ENCODE measurements at places on chromosomes 2 and 18.

GRCh38 chr2:96757477-96757860 is 3.2 kb upstream of the CNNM4 start:
- DNase-seq: no peak

GRCh38 chr2:172753610-172754009 is 18.0 kb downstream of the RAPGEF4 start:
- no peak for DNase-seq

DNA sequence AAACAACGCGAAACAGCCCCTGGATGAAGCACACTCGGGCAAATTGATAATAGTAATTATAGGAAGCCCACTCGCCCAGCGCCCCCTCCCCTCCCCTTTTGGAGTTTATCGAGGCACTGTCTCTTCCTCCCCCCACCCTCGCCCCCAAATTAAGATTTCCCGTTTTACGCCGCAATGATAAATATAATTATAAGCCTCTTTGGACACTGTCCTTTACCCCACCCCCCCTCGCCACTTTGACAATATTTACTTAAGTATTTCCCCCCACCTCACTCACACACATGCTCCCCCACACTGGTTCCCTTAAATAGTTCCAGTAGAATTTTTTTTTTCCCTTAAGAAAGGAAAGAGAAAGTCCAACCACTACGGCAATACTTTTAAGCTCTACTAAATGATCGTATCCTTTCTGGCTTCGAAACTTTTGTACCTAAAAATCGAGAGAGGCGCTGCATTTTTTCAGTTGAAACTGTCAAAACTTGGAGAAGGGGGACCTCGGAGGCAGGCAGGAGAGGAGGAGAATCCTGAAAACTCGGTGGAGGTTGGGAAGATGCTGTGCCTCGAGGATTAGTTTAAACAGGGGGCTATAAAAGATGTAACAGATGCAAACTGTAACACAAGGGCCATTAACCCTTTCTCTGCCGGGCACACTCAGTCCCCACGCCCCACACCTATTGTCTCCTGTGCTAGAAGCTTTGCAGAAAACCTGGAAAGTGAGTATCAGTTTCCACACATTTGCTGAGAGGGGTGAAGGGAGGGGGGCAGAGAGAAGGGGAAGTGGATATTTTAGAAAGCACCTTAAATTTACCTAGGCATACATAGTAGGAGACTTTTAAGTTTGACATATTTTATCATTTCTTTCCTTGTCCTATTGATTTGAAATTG is 1.8 kb downstream of the ZEB2 start:
- no peak for DNase-seq

DNA sequence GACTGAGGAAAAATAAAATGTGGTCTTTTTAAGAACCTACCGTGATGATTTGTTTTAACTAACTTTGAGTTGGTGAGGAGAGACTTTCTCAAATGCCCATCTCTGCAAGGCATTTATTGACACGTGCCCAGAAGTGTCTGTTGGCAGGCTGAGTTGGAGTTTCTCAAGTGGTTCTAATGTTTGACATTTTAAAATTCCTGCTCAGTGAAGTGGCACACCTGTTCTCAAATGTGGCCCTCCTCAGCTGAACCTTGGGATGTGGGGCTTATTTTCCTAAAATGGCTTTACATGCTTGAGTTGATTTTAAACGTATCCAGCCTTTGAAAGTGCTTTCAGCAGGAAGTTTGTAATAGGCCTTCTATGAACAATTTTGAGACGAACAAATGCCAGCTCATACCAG is 876 bp upstream of the CAVIN2 start:
- DNase-seq: no peak

DNA sequence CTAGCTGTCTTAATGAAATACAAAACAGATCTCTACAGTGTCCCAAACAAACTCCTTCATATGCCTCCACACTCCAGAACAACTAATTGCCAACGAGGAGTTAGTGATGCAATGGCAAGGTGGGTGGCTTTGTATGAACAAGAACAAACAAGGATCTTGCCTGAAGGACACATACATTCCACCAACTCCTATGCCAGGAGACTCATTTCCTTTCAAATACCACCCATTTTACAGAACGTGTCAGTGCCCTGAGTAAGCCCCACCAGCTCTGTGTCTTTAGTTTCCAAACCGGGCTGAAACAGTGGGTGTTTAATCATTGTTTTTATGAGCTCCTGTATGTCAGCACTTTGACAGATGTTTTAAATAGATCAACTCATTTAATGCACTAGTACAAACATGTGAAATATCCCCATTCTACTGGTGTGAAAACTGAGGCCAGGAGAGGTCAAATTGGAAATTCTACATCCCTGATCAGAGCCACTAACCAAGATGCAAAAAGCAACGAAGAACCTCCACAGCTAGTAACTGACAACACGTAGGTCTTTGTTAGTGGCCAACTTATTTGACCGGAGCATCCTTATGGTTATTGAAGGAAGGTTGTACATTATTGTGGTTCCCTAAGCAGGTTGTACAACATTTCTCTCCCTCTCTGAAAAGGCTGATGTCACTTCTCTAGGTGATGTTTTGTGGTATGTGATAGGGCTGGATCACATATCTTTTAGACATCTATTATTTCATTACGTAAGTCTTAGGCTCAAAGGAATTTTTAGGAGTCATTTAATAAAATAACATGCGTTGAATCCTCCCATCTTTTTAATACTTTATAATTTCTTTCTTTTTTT is 534.9 kb upstream of the TNP1 start:
- DNase-seq: no peak

DNA sequence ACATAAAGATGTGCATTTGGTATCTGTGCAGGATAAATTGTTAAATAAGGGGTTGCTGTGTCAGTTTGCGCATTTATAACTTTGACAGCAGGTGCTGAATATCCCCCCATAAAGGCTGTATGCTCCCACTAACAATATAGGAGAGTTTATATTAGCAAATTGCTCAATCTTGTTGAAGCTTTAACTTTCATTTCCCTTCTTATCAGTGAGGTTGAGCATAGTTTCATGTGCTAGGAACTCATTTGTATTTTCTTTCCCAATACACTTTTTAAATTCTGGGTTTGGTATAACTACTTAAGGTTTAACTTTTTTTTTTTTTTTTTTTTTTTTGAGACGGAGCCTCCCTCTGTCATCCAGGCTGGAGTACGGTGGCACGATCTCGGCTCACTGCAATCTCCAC is 89.0 kb downstream of the FAM117B start:
- no peak for DNase-seq

GRCh38 chr2:207891086-207891844 is 121.6 kb upstream of the FZD5 start:
- DNase-seq: no peak

GRCh38 chr2:20633001-20633400 is 17.9 kb downstream of the HS1BP3 start:
- DNase-seq: no peak

DNA sequence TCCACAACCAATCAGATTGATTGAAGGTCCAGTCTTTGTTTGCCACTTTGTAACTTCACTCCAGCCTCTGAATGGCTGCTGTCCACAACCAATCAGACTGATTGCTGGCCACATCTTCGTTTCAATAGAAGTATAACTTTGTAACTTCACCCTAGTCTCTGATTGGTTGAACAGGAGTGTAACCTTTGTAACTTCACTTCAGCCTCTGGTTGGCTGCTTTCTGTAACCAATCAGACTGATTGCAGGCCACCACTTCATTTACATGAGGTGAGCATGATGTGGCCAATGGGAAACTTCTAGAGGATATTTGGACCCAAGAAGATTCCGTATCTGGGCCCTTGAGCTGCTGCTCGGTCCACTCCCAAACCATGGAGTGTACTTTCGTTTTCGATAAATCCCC is 16.9 kb upstream of the ALPP start:
- no peak for DNase-seq

- DNase-seq: no peak
These were observed 300.8 kb upstream of the MEX3C start for GRCh38 chr18:51498085-51498855.

Data from foreskin melanocyte (primary cell).